CD4-positive, alpha-beta T cell treated with Interleukin-4 for 1 hour (primary cell): ENCODE measurements at places on chromosomes 16 and 17.

- DNase-seq: no peak
Observed at GRCh38 chr16:89446136-89446974, 44.0 kb downstream of the ANKRD11 start.

DNA sequence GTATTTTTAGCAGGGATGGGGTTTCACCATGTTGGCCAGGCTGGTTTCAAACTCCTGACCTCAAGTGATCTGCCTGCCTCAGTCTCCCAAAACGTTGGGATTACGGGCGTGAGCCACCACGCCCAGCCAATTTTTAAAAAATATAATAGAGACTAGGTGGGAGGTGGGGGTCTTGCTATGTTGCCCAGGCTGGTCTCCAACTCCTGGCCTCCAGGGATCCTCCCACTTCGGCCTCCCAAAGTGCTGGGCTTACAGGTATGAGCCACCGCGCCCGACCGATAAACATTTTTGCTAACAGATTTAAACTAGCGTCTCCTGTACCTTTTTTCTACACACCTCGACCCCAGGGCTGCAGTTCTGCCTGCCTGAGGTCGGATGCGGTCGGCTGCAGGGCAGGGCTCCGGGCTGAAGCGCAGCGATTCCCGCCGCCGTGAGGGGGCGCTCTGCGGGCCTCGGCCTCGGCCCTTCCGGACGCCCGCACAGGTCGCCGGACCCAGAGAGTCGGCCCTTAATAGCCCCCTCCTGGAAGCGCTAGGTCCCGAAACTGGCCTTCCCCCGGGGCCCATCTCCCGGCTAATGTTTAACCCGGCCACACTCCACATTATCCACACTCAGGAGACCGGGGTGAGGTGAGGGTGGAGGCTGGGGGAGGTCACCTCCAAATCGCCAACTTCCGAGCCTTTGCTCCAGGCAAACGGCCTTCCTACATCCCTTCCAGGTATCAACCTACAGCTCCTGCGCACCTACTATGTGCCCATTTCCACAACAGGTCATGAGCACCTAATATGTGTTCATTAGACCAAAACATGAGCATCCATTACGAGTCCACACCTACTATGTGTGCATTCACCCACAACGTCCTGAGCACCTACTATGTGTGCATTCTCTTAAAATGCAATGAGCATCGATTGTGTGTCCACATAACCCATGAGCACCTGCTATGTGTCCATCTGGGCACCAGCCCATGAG lies 2.0 kb upstream of the GLIS2 start:
- no peak for DNase-seq

DNA sequence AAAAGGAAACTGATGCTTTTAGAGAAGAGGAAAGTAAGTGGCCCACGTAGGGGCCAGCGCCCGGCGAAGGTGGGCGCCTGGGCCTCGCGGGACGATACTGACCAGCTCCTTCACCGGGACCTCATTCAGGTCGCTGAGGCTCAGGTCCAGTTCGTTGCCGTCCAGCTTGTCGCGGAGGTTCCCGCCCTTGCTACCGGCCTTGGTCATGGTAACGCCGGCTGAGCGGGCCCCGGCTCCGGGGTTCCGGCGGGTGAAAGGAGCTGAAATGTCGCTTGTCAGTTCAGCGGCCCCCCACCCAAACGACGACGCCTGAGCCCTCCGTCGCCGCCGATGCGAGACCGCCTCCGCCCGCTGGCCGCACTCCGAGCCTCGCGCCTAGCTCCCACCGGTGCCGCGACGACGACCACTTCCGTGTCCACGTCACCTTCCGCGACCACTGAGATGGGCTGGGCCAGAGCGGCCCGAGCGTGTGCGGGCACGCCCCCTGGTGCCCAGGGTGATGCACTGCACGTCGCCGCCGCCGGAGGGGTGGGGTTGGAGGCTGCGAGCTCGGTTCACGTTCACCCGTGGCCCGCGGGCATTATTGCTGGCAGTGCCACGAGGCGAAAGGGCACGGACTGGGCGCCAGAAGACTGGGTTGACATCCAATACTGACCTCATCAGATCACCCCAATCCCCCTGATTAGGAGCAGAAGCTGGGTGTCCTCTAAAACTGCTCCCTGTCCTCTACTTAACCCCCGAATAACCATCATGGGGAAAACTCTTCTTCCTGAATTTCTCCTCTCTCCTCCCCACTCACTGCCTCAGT lies at the start of gene LRRC59:
Gene LRRC59 (minus strand): TSS at position 413 of the 808 bp plus-strand sequence. CDS start 206 bp downstream, at position 207.
- peak; percentile 91 for DNase-seq

DNA sequence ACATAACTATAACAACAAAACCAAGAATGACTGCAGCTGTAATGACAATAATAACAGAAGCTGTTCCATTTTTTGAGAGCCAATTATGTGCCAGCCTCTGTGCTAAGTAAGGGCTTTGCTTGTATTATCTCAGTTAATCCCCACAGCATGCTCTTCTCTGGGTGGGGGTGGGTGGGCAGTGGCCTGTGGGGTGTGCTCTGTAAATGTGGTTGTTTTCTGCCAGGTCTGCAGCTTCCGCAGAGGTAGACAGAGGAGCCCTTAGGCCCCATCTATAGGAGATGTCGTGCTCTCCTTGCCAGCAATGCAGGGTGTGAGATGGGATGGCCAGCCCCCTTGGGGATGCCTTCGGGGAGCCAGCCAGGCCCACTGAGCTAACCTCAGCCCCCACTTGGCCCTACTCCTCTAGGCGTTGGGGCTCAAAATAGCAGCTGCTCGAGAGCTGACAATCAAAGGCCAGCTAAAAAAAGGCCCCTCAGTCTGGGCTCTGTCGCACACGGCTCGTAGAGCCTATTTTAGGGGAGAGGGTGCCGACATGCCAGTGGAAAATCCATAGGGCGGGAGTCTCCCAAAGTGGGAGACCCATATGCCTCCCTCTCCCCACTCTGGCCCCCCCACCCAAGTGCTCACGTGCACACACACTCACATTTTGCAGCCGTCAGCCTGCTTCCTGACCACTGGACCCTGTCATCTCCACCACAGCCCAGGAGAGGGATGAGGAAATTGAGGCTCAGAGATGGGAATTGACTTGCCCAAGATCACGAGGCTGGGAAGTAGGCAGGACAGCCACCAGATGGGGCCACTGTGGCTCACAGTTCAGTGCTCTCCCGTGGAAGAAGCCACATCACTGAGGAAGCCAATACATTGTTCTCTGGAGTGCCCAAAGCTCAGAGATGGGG lies 15.8 kb downstream of the CDH16 start:
- no peak for DNase-seq

DNA sequence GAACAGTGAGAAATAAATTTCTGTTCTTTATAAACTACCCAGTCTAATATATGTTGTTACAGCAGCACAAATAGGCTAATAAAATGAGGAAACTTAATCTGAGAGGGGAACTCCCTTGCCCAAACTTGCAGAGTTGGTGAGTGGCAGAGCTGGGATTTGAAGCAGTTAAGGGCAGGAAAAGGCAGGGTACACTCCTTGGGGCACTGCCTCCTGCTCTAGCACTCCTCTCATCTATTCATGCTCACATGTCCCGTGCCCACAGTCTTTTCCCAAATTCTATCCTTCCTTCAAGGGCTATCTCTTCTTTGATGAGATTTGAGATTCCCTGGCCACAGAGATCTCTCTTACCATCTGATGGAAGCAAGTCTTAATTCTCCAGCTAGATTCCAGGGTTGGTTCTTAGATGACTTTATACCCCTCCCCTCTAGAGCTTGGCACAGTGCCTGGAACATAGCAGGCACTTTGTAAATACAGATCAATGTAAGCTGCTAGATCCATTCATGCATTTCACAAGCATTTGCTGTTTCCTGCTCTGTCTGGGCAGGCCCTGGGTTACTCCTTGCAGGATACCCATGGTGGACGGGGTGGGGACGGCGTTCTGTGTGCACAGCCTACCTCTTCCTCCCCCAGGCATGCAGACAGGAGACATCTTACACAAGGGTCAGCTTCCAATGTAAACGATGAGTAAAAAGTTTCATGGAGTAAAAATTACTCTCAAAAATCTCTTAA lies 39.2 kb upstream of the ABCC12 start:
- DNase-seq: no peak

GRCh38 chr16:88974080-88974915 lies 2.7 kb downstream of the CBFA2T3 start:
- no peak for DNase-seq

DNA sequence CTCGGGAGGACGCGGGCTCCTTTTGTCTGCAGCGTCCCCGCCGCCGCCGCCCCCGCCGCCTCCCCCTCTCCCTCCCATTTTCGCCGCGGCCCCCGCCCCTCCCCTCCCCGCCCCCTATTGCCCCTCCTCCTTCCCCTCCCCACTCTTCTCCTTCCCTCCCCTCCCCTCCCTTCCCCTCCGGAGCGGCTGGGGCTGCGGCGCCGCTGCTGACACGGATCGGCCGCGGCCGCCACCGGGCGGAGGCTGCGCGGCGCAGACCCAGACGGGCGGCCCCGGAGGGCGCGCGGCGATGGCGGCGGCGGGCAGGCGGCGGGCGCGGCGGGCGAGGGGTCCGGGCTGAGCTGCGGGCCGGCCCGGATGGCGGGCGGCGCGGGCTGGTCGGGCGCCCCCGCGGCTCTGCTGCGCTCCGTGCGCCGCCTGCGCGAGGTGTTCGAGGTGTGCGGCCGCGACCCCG lies at the start of gene RAB11FIP4:
Gene RAB11FIP4 (plus strand): TSS at position 180 of the 454 bp plus-strand sequence. CDS start 178 bp downstream, at position 358.
- peak; percentile 24 for DNase-seq

DNA sequence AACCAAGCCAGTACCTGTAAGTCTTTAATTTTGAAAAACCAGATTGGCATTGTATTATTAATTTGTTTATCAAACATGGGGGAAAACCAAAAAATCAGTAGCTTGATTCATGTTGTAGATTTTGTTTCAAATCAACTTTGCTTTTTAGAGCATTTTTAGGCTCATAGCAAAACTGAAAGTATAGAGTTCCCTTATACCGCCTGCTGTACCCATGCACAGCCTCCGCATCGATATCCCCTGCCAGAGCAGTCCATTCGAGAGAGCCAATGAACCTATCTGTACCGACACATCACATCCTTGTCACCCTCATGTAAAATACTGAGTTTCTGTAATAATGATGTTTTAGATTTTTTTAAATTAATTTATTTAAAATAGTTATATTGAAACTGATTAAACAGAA lies 16.2 kb upstream of the MRC2 start:
- DNase-seq: peak; percentile 30

- DNase-seq: no peak
Observed at GRCh38 chr16:75271441-75272096, 20.1 kb upstream of the BCAR1 start.

DNA sequence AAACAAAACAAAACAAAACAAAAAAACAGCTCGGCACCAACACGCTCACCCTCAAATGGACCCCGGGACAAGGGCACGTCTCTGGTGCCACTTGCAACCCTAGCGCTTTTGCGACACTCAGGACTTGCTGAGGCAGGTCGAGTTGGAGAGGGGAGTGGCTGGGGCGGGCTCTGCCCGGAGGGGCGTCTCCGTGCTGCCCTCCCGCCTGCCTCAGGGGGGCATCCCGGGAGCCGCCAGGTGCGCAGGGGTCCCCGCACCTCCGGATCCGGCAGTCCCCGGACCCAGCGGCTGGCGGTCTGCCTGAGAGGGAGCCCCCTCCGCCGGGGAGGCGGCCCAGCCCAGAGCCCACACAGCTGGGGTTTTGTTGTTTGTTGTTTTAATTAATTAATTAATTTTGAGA lies at the start of gene SLC52A1:
Gene SLC52A1 (minus strand): TSS at position 112 of the 400 bp plus-strand sequence. CDS start 820 bp downstream, outside the sequence.
- DNase-seq: no peak
